ENCODE measurements at places on chromosomes 6 and 20.

GRCh38 chr6:165818200-165818599 lies 155.2 kb upstream of the PDE10A start:
- no peak for DNase-seq

DNA sequence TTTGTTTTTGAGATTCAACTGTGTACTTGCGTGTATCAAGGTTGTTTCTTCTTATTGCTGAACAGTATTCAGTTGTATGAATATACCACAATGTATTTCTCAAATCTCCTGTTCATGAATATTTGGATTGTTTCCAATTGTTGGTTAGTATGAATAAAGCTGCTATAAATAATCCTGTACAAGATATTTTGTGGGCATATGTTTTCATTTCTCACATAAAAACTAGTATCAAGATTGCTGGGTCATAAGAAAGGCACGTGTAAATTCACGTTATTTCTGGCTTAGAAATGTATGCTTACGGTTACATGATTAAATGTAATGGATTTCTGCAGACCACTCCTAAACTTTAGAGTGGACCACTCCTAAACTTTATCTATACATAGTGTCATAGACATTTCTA lies 96.6 kb downstream of the BTBD3 start:
- no peak for DNase-seq

DNA sequence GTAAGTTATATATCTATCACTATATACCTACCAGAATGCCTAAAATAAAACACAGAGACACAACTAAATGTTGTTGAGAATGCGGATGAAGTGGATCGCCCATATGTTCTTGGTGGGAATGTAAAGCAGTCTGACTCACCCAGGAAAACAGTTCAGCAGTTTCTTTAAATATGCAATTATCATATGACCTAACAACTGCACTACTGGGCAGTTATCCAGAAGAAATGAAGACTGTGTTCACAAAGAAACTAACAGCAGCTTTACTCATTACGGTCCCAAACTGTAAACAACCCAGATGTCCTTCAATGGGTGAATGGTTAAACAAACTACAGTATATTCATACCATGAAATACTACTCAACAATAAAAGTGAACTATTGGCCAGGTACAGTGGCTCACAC lies 14.3 kb upstream of the ZC3H12D start:
- no peak for DNase-seq

- no peak for DNase-seq
Observed at GRCh38 chr6:1798303-1798964, 188.7 kb downstream of the FOXC1 start.

- no peak for DNase-seq
Observed at GRCh38 chr6:149181304-149181703, 136.2 kb upstream of the TAB2 start.

GRCh38 chr6:69061066-69061465 lies 426.0 kb downstream of the ADGRB3 start:
- no peak for DNase-seq

DNA sequence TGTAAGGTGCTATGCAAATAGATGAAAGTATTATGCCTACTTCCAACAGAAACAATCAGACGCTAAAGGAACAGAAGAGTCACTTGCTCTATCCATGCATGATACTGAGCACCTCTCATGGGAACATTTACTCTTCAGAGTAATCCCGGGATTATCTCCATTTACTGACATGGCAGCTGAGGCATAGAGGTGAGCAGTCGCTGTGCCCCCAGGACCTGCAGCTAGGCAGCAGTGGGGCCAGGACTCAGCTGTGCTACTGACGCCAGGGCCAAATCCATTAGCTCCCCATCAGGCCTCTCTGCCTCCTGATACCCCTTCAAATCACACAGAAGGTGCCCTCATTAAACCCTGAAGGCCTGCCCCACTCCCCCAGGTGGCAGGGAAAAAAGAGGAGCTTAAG lies 51.9 kb downstream of the TRAM2 start:
- DNase-seq: no peak

Measured in stimulated activated CD4-positive, alpha-beta T cell treated with anti-CD3 and anti-CD28 coated beads, Interleukin-2, amount 100 ng/mL, for 48 hours (primary cell).